ENCODE measurements at places on chromosomes 7 and 10. TPM values are rescaled to one million over a fixed set of nuclear protein-coding genes. Genes with fewer than 3 reads are reported as not detected.

The PPP1R3A gene
- not detected for total RNA-seq

The PBLD gene
- 5.5 TPM for total RNA-seq

The CELF2 gene
- 21.1 TPM for total RNA-seq

The SAP25 gene
- not detected for total RNA-seq

The UTF1 gene
- total RNA-seq, result not detected

The PON1 gene
- total RNA-seq, result not detected

The ANKIB1 gene
- total RNA-seq, result 58.6 TPM

The OR2A12 gene
- total RNA-seq, result not detected

The ADAM22 gene
- 1.0 TPM for total RNA-seq

The HOGA1 gene
- total RNA-seq, result 3.3 TPM

The GRM8 gene
- total RNA-seq, result not detected

The CYP2C18 gene
- total RNA-seq, result not detected
